Fibroblast of skin of right quadriceps (primary cell): ENCODE measurements at places on chromosomes 7 and 10.

DNA sequence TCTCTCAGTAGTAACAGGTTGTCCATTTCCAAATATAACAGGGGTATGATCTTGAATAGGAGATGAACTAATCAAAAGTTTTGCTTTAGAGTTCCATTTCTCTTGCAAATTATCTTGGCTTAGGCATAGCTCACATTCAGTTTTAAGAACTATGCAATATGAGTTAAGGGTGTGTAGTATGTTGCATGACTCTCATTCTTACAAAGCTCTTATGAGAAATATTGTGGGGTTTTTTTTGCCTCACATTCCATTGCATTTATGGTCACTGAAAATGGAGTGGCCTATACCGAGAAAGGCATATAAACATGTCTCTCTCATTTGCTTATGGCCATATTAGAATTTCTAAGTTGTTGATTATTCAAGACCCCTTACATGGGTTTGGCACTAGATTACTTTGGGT, 48.5 kb upstream of the LAMB1 start:
- DNase-seq = peak; percentile 32

DNA sequence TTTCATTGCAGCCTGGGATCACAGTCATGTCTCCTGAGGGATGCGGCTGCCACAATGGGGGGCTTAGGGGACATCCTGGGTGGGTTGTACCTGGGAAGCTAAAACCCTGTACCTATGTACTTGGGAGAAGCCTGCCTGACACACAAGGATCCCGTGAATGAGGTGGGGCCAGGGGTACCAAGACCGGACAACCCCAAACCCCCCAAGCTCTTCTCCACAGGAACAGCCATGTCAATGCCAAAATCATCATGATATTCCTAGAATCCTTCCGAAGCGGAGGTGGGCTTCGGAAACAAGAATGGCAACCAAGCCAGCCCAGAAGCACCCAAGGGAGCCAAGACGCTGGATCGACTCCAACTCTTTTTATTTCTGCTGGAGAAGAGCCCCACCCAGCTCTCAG, 260.3 kb upstream of the TCERG1L start:
- no peak for DNase-seq

- peak; percentile 71 for DNase-seq
Observed at GRCh38 chr10:61642676-61643075, 20.1 kb upstream of the CABCOCO1 start.

DNA sequence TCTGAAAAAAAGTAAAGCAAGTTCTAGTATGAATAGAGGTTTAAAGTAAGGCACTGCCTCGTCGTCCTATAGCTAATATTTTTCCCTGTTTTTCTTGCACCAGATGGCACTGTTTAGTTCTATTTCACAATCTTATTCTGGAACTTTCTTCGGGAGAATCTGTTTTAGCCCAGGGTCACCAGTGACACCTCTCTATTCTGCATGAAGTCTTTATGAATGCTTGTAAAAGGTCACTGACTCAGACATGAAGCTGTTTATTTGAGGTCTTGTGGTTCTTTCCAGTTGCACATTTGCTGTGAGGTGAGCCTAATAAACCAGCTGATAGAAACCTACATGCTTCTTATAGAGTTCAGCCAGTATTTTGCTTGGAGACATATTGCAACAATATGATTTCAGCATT, 444.3 kb downstream of the AUTS2 start:
- peak; percentile 75 for DNase-seq

- no peak for DNase-seq
Observed at GRCh38 chr10:112821663-112822062, 128.4 kb upstream of the TCF7L2 start.

DNA sequence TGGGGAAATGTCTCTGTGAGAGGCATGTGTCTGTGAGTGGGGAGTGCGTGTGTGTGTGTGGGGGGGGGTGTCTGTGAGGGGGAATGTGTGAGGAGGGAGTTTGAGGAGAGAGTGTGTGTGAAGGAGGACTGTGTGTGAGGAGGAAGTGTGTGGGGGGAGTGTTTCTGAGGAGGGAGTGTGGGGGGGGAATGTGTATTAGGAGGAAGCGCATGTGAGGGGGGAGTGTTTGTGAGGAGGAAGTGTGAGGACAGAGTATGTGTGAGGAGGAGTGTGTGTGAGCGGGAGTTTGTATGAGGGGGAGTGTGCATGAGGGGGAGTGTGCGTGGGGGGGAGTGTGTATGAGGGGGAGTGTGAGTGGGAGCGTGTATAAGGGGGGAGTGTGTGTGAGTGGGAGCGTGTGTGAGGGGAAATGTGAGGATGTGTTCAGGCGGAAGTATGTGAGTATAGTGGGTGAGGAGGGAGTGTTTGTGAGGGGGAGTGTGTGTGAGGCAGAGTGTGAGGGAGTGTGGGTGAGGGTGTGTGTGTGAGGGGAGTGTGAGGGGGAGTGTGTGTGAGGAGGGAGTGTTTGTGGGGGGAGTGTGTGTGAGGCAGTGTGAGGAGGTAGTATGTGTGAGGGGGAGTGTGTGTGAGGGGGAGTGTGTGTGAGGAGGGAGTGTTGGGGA, 21.8 kb upstream of the PTPRN2 start:
- DNase-seq = no peak

GRCh38 chr10:1247598-1248261, 191.5 kb downstream of the WDR37 start:
- no peak for DNase-seq

DNA sequence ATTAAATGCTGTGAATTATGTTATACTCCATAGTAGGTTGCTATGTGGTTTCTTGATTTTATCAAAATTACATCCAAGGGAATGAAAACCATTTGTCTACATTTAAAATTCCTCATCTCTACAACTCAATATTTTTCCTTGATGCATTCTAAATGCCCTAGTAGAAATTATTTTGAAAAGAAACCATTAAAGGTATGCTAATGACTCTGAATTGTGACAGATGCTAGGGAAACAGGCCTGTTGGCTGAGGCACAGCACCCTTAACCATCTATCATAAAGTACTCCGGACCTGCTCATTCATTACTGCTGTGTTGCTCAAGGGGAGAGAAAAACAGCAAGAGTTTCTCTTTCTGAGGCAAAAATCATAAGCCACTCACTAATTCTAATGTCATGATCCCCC, 131.2 kb downstream of the CHCHD3 start:
- DNase-seq = no peak

DNA sequence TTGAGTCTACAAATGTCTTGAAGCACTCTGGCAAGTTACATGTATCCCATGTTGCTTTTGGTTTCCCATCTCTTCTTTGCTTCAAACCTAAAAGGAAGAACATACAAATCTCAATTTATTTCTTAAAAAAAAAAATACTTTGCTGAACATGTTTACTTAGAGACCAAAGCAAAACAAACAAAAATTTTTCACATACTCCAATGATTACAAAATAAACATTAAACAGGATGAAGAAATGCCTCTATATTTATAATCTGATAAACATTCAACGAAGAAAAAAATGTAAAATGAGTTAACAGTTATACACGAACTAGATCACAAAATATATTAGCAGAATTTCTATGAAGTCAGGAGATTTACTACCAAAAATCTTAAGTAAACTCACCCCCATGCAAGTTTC, 31.3 kb downstream of the FAM204A start:
- no peak for DNase-seq

DNA sequence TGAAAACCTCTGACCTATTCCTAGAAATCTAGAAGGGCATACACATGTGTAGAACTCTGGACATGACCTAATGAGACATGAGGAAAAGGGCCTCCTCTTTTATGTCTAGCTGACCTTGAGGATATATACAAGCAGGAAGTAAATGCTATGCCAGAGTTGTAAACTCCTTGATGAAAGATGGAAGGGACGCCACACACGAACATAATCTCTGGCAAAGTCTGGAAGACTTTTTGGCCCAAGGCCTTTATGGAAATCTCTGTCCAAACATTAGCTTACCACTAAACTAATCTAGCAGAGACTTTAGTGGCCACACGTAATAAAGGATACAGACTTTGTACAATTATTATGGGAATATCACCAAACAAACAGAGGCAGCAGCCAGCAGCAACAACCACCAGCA, 138.1 kb upstream of the THSD7A start:
- no peak for DNase-seq

DNA sequence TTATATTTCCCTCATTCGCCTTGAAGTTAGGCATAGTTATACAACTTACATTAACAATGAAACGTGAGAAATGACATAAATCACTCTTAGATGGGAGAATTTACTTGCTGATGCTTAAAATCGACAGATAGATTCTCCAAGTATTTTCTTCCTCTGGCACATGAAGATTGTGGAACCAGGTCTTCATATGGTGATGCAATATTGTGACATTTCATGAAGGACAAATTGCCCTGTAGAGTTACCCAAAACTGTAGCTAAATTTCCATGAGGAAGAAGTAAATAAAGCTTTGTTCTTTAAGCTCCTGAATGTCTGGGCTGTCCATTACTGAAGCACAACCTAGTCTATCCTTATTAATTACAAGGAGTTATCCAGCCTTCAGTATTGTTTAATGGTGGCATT, 353.1 kb downstream of the THSD7A start:
- DNase-seq = no peak

- DNase-seq = peak; percentile 78
Observed at GRCh38 chr7:22990588-22990949, 23.4 kb downstream of the HYCC1 start.

GRCh38 chr7:76051840-76052239, 3.9 kb downstream of the MDH2 start:
- no peak for DNase-seq

DNA sequence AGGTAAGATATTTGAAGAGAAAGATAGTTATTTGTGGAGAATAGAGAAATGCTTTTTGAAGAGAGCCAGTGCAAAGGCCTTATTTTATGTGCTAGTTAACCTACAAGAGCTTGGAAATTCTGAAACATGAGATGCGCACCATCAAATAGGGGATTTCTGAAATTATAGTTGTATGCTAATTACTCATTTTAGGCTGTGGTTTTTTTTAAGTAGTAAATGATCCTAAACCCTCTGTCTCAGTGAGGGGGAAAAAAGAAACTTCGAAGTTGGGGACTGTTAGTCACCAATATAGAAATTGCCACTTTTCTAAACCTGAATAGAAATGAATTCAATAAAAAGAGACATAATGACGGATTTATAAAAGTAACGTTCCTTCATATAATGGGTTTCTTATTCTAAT, 119.3 kb upstream of the MDFIC start:
- no peak for DNase-seq

DNA sequence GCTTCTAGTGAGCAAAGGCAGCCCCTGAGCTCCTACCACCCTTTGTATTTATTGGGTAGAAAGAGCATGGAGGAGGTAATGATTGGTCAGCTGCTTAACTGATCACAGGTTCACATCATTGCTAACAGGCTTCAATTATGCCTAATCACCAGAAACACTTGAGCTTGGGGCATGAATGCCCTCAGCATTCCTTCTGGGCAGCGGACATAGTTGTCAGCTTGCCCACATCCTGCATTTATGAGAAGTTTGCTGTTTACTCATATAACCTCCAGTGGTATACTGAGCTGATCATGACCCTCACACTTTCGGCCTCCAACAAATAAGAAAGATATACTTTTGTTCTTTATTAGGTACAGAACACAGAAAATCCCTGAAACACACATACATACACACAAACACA, 140.3 kb upstream of the ODAD2 start:
- DNase-seq = no peak
